ENCODE measurements at places on chromosomes 1 and 21.
A peak's percentile ranks its signal among the peaks of the same experiment; 100 is the strongest.

DNA sequence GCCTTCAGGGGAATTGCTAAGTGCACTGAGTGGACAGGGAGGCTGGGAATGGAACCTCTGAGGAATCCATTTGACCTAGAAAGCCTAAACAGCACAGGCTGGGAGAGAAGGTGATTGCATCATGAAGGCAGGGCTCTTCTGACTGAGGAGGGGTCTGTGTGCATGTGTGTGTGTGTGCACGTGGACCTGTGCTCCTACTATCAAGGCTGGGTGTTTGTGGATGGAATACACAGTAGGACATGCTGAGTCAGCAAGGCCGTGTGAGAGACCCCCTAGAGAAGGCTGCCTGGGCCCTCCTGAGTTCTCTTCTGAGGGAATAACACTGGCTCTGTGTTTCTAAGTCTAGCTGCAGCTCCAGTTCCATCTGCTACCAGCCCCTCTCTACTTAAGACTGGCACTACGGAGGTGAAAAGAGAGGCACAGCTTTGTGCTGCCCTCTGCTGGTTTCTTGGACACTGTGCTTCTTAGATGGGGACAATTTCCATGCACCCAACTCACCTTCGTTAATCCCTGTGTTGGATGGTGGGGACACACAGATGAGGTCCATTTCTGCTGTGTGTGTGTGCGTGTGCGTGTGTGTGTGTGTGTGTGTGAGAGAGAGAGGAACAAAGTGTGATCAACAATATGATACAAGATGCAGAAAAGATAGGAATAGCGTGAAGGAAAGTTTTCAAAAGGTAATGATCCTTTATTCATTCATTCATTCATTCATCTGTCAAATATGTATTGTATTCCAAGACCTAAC lies 6.2 kb upstream of the EFCAB14 start:
- peak; percentile 81 for DNase-seq

GRCh38 chr1:226697929-226698544 lies 41.0 kb downstream of the ITPKB start:
- no peak for DNase-seq

GRCh38 chr1:76254104-76255030 lies 179.8 kb downstream of the ST6GALNAC3 start:
- no peak for DNase-seq

- DNase-seq, result peak; percentile 54
Observed at GRCh38 chr1:46735708-46736324, 16.9 kb upstream of the EFCAB14 start.

GRCh38 chr1:192140382-192140781 lies 17.9 kb upstream of the RGS18 start:
- no peak for DNase-seq

DNA sequence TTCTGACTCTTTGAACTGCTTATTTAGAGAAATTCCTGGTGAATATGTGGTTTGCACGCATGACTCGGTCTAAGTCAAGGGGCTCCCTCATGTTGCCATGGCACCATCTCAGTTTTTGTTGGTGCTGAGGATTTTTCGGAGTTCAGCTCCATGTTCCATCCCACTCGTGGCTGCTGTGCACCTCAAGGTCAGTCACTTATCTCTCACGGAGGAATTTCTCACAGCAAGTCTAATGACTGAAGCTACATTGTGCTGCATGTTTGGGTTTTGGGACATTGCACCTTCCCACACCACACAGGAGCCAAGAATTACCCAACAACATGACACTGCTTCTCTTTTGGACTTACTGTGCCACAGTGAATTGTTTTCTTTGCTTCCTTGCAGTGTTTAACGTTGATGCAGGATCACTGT lies 269.9 kb downstream of the NCAM2 start:
- no peak for DNase-seq

GRCh38 chr1:230867903-230868735 lies at the start of gene C1orf198:
Gene C1orf198, minus strand, starts transcription at chr1:230868521. Its CDS starts 9 bp downstream, at chr1:230868512.
- peak; percentile 68 for DNase-seq

- no peak for DNase-seq
Observed at GRCh38 chr1:209617047-209617673, 33.6 kb downstream of the CAMK1G start.

- no peak for DNase-seq
Observed at GRCh38 chr1:42949312-42950115, 9.2 kb downstream of the SLC2A1 start.

DNA sequence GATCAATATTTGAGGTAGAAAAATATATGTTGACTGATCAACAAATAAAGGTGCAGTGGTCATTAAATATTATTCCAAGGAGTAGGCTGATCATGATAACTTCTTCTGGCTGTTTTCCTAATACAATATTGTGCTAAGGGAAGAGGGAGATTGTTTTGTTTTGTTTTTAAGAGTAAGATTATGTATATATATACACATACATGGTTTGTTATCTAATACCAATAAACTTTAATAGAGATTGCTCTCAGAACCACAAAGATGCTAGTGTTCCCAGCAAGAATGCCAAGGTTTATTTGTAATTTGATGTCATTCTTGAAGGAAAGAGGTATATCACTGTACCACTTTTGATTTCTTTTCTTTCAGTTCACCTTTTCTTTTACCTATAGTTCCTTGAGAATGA lies 10.1 kb downstream of the CLCA2 start:
- DNase-seq, result no peak

GRCh38 chr21:46322351-46323226 lies 1.1 kb downstream of the C21orf58 start:
- peak; percentile 28 for DNase-seq

DNA sequence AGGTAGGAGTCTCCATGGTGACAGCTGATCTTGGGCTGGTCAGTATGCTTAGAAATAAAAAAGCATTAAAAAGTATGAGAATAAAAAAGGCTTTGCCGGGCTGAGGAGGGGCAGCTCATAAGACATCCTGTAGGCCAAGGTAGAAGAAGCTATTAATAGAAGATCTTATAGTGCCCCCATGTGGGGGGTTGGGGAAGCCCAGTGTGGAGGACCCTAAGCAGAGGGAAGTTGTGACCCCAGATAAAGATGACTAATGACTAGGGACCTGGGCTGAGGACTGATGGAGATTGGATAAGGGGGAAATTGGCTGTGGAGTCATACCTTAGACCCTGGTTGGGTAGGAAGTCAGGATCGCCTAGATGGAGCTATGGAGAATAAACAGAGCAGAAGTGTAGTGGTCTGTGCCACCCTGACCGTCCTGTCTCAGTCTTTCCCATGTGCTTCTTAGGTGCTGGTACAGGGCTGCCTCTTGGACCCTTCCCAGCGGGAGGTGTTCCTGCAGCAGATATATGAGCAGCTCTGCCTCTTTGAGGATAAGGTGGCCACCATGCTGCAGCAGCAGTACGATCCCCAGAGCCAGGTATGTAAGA lies 25.0 kb downstream of the SZT2 start:
- peak; percentile 68 for DNase-seq

- peak; percentile 60 for DNase-seq
Observed at GRCh38 chr21:41895643-41896493, 16.7 kb upstream of the PRDM15 start.

GRCh38 chr1:220999872-221000863 lies 120.9 kb downstream of the HLX start:
- DNase-seq, result no peak

- DNase-seq, result no peak
Observed at GRCh38 chr1:6177681-6178380, 2.3 kb downstream of the CHD5 start.

DNA sequence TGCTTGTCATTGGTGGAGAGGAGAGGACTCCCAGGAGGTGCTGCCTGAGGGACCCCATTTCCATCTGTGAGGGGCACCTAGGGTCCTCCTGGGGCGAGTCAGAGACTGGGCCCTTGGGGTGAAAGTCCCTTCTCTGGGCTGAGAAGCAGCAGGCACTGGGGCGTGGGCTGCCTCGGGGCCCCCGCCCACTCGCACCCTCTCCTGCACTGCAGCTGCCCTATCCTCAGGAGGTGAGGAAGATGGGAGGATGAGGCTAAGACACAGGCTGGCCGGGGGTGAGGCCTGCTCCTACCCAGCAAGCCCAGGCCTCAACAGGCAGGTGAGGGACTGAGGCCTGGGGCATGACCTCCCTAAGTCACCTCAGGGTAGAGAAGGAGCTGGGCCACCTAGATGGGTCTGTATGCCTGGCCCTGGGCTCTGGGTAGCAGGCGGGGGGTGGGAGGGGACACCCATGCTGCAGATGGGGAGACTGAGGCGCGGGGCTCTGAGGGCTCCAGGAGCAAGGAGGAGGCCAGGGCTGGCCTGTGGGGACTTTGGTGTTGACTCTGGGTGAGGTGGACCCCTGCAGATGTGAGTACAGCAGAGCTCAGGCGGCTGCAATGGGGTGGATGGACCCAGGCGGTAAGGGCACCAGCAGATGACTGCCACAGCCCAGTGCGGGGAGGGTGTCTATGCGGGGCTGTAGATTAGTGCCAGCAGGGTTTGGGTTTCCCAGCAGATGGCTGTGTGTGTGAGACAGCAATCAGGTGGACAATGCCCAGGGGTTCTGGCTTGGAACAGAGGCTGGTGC lies 10.4 kb upstream of the ZNF669 start:
- DNase-seq, result no peak

DNA sequence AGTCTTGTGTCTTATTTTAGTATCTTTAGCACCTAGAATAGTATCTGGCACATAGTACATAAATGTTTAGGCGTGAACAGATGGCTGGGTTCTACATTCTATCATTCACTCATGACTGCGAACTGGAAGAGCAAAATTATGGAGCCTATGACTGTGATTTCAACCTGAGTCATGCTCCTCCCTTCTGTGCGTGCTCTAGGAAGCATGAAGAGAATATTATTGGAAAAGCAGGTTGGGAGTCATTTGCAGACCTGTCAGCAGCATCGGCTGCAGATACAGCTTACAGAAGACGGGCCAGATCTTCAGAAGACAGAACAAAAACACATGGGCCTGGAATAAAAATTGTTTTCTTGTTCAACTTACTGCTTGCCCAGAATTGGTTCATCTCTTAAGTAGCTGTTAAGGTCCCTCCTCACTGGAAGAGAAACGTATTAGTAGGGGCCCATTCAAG lies 344.0 kb upstream of the USP24 start:
- DNase-seq, result no peak

DNA sequence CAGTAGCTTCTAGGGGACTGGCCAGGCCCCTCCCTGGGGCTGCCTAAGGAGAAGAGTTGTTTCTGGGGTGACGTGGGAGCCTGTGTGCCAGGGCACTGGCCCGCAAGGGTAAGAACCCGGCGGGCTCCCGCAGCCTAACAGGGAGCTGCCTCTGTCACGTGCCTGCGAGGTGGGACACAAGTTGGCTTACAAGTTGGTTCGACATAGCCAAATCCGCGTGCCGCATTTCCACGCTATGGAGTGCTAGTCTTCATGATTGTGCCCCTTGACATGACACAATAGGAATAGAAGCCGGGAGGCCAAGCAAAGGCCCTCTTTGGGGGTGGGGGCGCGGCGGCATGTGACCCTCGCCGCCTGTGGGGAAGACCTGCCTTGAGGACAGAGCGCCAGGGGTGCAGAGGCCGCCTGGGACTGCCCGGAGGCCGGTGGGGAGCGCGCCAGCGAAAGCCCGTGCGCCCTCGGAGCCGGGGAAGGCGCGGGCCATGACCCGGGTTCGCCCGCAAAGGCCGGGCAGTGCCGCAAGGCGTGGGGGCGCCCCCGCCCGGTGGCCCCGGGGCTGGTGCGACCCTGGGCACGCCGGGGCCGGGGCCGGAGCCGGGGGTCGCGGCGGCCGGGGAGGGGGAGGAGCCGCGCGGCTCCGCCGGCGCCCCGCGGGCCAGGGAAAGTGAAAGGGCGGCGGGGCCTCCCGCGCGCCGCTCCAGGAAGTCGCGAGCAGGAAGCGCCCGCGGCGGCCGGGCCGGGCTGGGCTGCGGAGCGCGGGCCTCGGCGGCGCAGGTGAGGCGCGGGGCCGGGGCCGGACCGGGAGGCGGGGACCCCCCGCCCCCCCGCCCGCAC lies at the start of gene SLC37A1:
Gene SLC37A1, plus strand, starts transcription at position 702 of the 834 bp plus-strand sequence. CDS start 4,603 bp downstream, outside the sequence.
- peak; percentile 46 for DNase-seq

DNA sequence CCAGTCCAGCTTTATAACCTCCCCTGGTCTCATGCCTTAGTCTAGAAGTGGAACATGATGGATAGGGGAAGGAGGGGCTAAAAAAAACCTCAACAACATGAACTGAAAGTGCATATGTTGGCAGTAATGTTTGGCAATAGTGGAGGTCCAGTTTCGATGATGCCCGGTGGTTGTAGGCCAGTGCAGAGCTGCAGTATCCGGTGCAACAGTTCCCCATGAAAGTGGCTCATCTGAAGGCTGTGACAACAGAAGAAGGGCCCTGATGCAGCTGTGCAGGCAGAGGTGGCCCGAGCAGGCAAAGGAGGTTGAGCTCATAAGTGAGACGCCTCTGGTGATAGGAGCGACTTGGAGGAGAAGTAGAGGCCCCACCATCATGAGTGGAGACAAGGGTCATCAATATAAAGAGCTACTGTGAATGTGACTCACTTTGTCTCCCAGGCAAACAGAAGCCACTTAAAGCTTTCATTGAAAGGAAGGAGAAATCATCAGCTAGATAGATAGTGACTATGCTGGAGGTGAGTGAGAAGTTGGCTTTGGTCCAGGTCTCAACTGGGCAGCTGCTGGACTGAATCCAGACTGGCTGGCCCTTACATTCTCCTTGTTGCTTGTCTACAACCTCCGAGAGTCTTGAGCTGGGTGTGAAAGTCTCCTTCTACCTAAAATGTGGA lies 10.2 kb upstream of the CREG1 start:
- DNase-seq, result no peak

DNA sequence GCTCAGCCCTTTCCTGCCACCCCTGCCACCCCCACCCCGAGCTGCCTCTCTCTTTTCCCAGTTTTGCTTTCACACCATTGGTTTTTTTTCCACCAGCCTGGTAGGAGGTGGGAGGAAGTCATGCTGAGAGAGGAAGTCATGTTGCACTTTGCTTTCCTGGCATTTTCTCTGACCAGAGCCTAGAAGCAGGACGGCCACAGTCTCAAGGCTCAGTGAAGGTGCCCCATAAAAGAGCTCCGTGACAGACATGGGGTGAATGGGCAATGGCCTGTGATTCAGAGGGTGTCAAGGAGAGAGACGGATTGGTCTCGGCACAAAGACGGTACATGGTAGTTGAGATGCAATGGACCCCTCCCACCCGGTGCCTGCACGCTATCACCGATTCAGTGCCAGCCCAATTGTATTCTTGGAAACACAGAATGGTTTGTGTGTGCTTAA lies 42.1 kb upstream of the DMRTB1 start:
- DNase-seq, result no peak

- no peak for DNase-seq
Observed at GRCh38 chr21:31786164-31786920, 54.4 kb upstream of the SCAF4 start.
